ENCODE measurements at places on chromosomes 16 and 17.

DNA sequence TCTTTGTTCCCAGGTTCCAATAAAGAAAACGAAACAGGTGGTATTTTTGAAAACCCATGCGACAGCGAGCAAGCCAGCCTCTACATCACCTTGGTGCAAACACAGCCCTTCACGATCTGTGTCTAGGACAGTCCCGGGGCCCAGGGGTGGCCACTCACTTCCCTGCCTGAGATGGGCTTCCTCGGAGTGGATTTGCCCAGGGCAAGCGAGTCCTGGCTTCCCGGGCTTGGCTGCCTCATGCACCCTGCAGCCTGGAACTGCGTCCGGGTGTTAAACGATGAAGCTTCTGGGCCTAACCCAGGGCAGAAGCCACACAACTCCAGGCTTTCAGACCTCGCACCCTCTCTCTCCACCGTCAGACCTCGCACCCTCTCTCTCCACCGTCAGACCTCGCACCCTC is 66.0 kb downstream of the RPH3AL start:
- no peak for DNase-seq

DNA sequence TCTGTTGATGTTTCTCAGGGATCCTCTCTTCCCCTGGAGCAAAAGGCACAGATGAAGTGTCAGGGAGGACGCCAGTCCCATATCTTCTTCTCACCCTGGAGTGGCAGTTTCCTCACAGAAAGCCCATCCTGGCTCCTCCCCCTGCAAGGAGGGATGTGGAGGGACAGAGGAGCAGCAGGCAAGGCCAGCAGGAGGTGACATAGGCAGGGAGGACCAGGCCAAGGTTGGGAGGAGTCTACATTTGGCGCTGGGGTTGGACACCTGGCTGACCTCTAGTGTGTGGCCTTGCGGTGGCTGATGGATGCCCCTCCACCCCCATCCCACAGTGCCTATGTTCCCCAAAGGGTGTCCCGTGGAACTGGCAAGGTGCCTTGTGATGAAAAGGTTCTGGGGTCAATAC is 125.4 kb downstream of the SEC14L1 start:
- no peak for DNase-seq

DNA sequence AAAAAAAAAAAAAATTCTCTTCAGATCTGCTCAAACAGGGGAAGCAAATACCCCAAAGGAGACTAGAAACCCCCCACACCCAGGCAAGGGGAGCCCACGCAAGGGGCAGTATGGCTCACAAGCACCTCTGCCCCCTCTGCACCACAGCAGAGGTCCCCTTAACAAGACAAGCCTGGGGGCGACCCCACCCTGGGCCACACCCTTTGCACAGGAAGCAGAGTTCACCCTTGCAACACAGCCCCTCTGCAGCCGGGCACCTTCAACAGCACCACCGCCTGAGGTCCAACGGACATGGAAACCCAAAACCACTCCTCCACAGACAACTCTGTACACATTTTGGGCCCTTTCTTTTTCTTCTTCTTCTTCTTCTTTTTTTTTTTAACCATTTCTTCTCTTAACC is 12.8 kb downstream of the AXIN1 start:
- no peak for DNase-seq

DNA sequence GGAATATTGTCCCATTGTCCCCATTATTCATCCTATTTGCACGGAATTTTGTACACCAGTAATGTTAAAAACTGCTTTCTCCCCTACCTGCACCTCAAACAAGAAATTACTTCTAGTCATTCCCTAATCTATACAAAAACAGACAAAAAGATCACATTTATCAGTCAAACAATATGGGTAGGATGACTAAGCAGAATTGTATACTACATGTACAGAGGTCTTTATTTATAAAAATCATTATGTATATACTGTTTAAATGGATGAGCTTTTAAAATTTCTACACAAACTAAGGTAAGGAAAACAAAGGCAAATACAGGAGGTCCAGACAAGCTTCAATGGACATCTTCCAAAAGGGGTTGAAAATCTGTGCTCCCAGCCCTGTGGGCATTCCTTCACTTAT is 137.7 kb downstream of the CEP112 start:
- DNase-seq = no peak

- no peak for DNase-seq
Observed at GRCh38 chr16:2482249-2482648, 7.3 kb downstream of the TBC1D24 start.

DNA sequence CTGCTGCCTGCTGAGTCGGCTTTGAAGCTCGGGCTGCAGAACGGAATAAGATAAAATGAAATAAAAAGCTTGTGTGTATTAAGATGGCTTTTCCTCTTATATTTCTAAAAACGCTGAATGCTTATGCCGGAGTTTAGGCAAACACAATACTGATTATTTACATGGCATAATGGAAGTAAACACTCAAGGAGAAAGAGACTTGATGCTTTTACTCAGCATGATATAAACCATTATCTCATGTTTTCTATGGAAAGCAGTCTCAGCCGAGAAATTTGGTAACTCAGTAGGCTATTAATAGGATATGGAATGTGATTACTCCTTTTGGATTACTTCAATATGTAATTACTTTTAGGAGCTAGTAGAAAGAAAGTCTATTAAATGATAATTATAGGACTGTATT is 153.3 kb downstream of the CDH11 start:
- no peak for DNase-seq

- no peak for DNase-seq
Observed at GRCh38 chr17:41340934-41341861, 9.4 kb downstream of the KRT33A start.

DNA sequence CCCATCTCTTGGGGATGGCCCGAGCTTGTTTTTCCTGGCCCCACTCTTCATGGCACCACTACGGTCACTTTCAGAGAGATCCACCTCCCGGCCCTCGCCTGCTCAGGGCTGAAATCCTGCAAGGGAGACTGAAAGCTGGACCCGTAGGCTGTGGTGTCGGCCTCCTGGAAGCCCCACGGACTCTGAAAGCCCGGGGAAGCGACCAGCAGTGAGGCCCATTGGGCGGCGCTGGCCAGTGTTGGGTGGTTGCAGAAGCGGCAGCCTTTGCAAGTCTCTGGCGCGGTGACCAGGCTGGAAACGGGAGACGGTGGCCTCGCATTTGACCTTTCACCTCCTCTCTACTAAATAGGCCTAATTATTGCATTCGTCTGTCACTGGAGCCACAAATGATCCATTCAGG is 186.0 kb upstream of the FOXF1 start:
- no peak for DNase-seq

DNA sequence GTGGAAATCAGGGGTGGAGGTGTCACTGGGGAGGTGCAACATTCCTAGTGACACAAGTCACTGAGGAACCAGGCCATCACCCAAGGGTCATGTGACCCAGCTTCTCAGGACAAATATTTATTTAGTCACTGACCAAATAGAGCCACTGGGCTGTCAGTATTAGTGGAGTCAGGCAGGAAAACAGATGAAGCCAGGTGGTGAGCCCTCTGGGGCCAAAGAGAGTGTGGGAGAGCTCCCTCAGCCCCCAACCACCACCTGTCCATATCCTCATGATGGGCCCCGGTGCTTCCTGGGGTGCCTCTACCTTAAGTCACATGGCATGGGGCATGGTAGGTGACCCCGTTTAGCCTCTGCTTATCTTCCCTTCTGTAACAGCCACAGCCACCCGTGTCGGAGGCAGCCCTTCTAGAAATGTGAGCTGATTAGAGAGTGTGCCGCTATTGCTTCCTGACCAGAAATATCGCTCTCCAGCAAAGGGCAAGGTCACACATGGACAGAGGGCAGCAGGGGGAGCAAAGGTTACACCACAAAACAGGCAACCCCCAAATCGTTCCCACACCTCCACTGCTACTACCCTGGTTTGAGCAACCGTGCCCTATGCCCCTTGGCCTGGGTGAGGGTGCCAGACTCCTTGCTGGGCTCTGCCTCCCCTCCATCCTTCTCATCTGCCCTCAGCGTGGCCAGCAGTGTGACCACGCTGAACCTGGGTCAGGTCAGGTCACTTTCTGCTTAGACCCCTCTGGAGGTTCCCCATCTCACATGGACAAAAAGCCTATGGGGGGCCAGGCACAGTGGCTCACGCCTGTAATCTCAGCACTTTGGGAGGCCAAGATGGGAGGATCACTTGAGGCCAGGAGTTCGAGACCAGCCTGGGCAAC is 8.6 kb upstream of the AKTIP start:
- DNase-seq = no peak

- no peak for DNase-seq
Observed at GRCh38 chr16:9526791-9527190, 435.3 kb downstream of the HAPSTR1 start.

DNA sequence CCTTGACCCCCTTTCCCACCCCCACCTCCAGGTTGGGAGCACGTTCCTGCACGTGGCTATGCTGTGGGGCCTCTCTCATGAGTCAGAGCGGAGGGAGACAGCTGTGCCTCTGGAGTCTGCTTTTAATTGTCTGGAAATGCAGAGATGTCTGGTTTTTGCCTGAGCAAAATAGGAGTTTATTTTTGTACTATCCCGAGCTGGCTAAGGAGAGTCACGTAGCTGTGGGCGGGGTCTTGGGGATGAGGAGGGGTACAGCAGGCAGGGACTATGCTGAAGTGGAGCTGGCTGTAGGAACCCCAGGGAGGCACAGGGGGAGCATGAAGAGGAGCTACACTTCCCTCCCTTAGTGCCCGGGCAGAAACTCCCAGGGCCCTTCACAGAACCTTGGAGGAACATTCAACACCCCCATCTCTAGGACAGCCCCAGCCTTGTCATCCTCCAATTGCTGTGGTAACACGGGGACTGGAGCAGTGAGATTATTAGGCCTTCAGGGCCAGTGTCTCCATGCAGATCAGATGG is 44.7 kb upstream of the LGALS9 start:
- no peak for DNase-seq

- DNase-seq = no peak
Observed at GRCh38 chr16:13448346-13448745, 471.6 kb upstream of the ERCC4 start.

GRCh38 chr16:16909126-16909525 is 530.2 kb downstream of the NPIPA7 start:
- peak; percentile 50 for DNase-seq

- no peak for DNase-seq
Observed at GRCh38 chr17:68695659-68696058, 94.5 kb upstream of the FAM20A start.

DNA sequence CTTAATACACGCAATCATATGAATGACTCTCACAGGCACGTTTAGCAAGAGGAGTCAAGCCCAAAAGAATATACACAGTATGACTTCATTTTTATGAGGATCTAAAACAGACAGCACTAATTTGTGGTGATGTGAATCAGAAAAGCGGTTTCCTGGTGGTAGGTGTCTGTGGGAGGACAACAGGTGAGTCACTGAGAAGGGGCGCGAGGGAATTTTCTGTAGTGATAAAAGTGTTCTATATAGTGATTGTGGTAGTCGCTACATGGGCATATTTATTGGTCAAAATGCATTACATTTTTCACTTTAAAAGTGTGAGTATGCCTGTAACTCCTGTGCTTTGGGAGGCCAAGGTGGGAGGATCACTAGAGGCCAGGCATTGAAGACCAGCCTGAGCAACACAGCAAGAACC is 7.6 kb upstream of the TNRC6A start:
- no peak for DNase-seq

DNA sequence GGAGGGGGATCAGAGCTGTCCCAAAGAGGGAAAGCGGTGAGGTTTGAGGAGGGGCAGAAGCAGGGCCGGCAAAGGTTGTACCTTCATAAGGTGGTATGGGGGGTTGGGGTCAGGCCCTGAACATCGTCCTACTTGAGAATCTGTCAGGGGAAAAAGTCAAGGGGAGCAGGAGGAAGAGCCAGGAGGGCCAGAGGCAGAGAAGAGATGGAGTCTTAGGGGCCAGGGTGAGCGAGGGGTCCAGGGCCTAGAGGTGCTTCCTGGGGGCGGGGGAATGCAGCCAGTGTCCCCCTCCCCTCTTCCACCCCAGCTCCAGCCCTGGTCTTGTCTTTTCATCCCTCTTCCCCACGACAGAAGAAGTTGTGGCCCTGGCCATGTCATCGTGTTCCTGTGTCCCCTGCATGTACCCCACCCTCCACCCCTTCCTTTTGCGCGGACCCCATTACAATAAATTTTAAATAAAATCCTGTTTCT is 1.3 kb upstream of the PRRT2 start:
- DNase-seq = no peak

DNA sequence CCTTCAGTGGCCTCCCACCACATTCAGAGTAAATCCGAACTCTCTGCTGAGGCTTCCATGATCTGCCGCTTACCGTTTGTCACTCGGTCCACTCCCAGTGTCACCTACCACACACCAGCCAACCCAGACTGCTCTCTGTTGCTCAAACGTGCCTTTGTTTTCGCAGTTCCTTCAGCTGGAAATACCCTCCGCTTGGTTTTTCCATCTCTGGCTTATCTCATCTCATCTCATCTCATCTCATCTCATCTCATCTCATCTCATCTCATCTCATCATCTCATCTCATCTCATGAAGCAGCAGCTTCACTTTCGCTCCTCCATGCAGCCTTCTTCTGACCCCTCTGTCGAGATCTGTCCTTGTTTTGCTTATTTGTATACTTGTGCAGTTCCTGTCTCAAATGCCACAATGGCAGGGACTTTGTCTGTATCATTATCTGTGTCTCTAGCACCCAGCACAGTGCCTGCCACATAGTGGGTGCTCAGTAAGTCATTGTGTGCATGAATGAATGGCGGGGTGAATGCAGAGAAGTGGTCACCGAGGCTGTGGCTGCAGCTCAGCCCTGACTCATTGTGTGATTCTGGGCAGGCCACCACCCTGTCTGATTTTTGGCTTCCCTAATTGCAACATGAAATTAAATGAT is 3.8 kb upstream of the SNX20 start:
- peak; percentile 67 for DNase-seq

Measured in suppressor macrophage (primary cell).